H1 (cell line): ENCODE measurements at places on chromosomes 13 and 19.

DNA sequence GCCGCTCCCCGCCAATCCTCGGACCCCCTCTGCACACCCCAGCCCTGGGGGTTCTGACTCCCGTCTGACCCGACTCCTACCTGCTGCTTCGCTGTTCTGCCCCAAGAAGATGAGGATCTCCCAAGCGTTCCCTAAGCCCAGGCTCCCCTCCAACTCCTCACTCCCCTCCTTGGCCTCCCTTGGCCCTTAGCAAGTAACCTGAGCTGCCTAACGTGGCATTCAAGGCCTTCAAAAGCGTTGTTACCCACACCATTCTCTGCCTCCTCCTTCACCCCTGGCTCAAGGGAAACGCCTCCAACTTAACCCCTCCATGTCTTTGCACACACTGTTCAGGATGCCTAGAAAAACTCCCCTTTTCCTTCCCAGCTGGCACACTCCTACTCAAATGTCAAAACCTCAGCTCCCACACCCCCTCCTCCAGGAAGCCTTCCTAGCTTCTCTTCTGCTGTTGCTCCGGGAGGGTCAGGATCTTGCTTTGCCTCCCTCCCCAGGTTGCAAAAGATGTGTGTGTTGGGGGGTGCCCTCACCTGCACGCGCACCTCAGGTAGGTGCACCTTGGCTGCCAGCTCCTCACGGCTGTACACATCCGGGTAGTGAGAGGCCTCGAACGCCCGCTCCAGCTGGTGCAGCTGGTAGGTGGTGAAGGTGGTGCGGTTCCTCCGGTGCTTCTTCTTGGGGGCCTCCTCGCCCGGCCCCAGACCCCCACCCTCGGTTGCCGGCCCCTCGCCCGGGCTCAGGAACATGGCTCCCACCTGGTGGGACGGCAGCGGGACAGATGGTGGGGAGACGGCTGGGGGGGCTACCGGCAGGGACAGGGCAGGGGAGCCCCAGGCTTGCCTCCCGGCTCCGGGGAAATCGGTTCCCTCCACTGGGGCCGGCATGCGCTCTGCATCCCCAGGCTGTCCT lies 775 bp downstream of the RAX2 start:
- no peak overlapping the region for H3K4me3 ChIP-seq
- DNase-seq: peak; percentile 60
- peaks cover 7% of the 10 kb centered on the region; the same call in 1 of the 2 replicates for H3K4me1 ChIP-seq

DNA sequence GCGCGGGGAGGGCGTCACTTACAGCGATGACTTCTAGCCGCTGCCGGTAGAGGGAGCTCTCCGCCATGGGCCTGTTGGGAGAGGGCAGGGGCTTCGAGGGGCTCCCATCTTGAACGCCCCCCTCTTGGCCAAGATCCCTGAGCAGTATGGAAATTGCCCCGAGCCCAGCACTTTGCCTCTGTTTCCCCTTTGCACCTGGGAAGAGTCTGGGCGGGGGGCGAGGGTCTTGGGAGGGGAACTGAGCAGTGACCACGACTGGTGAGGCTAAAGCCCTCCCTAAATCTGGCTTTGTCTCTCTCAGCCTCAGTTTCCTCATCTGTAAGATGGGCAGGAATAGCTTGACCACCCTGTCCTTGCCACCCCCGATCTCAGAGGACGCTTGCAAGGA lies 2.8 kb downstream of the PALM3 start:
- peak; percentile 93 for DNase-seq
- H3K27ac ChIP-seq: no peak overlapping the region
- H3K4me3 ChIP-seq: no peak overlapping the region
- H3K27me3 ChIP-seq: peaks cover 14% of the 10 kb centered on the region
- H3K4me1 ChIP-seq: peaks cover 10% of the 10 kb centered on the region; the same call in 1 of the 2 replicates

- H3K4me1 ChIP-seq: peaks cover 19% of the 10 kb centered on the region
- peak; percentile 81 for DNase-seq
- peaks cover 19% of the 10 kb centered on the region for H3K36me3 ChIP-seq
These were observed 5.1 kb downstream of the JUNB start for GRCh38 chr19:12796146-12797071.

DNA sequence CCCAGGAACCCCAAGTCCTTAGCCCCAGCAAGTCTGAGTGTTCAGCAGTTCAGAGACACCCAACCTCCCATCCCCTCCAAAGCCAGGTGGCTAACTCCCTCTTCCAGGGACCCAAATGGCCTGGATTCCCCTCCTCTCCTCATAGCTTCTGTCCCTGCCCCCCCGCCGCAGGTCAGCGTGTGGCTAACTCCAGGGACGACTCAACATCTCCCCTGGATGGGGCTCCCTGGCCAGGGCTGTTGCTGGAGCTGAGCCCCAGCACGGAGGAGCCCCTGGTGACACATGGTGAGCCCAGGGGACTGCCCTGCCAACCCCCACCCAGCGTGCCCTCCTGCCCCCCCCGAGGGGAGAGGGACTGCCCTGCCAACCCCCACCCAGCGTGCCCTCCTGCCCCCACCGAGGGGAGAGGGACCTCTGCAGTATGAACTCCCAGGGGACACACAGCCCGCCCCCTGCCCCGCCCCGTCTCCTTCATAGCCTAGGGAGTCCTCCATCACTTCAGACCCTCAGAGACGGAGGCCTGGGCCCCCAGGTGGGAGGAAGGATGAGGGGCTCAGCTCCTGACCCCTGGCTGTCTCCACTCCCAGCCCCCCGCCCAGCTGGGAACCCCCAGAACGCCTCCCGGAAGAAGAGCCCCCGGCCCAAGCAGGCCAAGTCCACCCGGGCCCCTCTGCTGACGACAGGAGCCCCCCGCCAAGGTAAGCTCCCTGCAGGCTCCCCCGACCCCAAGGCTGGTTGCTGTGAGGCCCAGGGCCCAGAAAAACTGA lies 1.7 kb downstream of the SSC5D start:
- no peaks in the 10 kb centered on the region for H3K4me1 ChIP-seq
- no peak for DNase-seq
- no peak overlapping the region for H3K27ac ChIP-seq
- H3K27me3 ChIP-seq: no peaks in the 10 kb centered on the region; the same call in 1 of the 2 replicates
- no peaks in the 10 kb centered on the region for H3K36me3 ChIP-seq
- H3K4me3 ChIP-seq: no peak overlapping the region

DNA sequence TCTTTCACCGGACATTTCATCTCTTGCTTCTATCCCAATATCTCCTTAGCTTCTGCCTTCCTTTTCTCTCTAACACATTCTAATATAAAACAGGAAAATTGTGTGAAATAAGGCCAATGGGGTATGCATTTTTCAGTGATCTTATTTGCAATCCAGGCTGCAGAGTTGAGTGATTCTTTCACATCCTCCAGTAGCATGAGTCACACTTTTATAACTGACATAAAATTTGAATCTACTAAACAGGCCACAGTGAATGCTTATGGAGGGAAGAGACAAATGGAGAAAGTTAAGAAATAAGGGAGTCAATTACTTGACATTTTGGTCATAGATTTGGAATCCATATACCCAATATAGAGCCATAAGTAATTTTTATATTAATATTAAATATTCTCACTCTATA lies 1037.0 kb upstream of the SPRY2 start:
- no peak for DNase-seq
- H3K27me3 ChIP-seq: no peaks in the 10 kb centered on the region
- H3K36me3 ChIP-seq: no peaks in the 10 kb centered on the region

GRCh38 chr13:50594276-50595051 lies 249.0 kb downstream of the DLEU7 start:
- H3K4me3 ChIP-seq: no peak overlapping the region
- DNase-seq: no peak
- peaks cover 3% of the 10 kb centered on the region for H3K4me1 ChIP-seq
- no peaks in the 10 kb centered on the region for H3K36me3 ChIP-seq

DNA sequence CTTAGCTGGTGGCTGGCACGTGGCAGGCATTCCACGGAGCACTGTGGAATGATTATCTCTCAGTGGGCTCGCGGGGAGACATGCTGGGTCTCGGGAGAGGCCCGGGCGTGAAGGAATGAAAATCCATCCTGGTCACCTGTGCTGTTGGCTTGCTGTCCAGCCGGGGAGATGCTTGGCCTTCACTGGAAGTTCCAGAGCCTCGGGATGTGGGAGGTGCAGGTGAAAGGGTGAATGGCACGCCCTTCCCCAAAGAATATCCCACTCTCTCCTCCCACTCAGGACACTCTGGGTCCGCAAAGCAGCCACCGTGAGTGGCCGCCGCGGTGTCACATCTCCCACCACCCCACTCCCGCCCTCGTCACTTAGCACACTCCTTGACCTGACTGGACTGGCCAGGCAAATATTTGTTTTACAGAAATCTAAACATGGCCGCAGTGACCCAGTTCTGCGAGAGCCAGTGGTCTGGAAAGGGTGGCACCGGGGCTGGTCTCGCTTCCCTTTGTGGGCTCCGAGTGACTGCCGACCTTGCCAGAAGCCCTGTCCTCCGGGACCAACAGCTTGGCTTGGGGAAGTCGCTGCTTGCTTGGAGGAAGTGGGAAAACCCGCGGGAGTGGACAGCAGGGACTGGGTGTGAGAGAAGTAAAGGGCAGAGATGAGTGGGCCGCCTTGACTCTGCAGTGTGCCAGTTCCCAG lies 8.0 kb downstream of the DPP9 start:
- no peak for DNase-seq
- no peaks in the 10 kb centered on the region for H3K27me3 ChIP-seq
- no peak overlapping the region for H3K4me3 ChIP-seq
- H3K36me3 ChIP-seq: peaks cover 9% of the 10 kb centered on the region; the same call in 1 of the 2 replicates
- H3K4me1 ChIP-seq: no peaks in the 10 kb centered on the region
- H3K27ac ChIP-seq: no peak overlapping the region

DNA sequence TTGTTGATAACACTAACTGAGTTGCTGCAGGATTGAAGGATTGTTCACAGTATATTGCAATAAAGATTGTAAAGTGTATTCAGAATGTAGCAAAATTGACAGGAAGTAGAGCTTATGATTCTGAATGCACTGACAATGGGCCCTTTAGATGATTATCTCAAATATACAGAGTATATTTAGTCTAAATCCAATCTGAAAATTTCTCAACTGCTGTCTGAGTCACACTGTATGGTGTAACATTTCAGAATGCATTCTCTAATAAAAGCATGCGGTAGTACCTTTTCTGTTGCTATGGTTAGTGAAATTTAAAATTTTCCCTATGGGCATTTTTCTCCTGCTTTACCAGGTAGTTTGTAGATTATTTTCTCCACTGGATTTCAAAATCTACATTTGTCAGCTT lies 365.2 kb downstream of the PCDH17 start:
- no peak overlapping the region for H3K4me3 ChIP-seq
- H3K27ac ChIP-seq: no peak overlapping the region
- H3K4me1 ChIP-seq: no peaks in the 10 kb centered on the region
- H3K36me3 ChIP-seq: no peaks in the 10 kb centered on the region
